GM23338 (cell line): ENCODE measurements at places on chromosomes 6 and 20. TPM values are rescaled to one million over a fixed set of nuclear protein-coding genes. Genes with fewer than 3 reads are reported as not detected.

The B3GALT4 gene
- 1.0 and 2.3 TPM in 2 replicates for total RNA-seq

The MYL9 gene
- total RNA-seq: 23.5 and 29.7 TPM in 2 replicates

The CFAP61 gene
- total RNA-seq: not detected in 2 replicates

The MAS1 gene
- 0.03 and 0.08 TPM in 2 replicates for total RNA-seq

The GPX5 gene
- total RNA-seq: not detected in 2 replicates

The RFX6 gene
- 0.31 and 0.35 TPM in 2 replicates for total RNA-seq

The SNX21 gene
- 26.7 and 31.5 TPM in 2 replicates for total RNA-seq

The EPHA7 gene
- 7.3 TPM in 2 replicates for total RNA-seq

The PIM1 gene
- total RNA-seq: 64.0 and 74.2 TPM in 2 replicates

The ATAT1 gene
- 8.9 and 12.8 TPM in 2 replicates for total RNA-seq

The ARFGAP1 gene
- 88.8 and 95.5 TPM in 2 replicates for total RNA-seq

The LAMP5 gene
- 0.21 and 0.62 TPM in 2 replicates for total RNA-seq

The FAM110A gene
- total RNA-seq: 13.7 and 15.0 TPM in 2 replicates

The DEFB110 gene
- not detected in 2 replicates for total RNA-seq

The ZBTB12 gene
- total RNA-seq: 14.4 and 14.9 TPM in 2 replicates

The EEF1A2 gene
- total RNA-seq: 37.1 TPM in 2 replicates

The CLPSL2 gene
- total RNA-seq: 3.1 TPM in 1 of 2 replicates, not detected in the other

The SPATS1 gene
- total RNA-seq: not detected in 2 replicates

The PRL gene
- total RNA-seq: not detected in 2 replicates

The CDH26 gene
- total RNA-seq: 2.0 and 2.8 TPM in 2 replicates

The ABHD16B gene
- not detected in 2 replicates for total RNA-seq

The HLA-DQA2 gene
- total RNA-seq: not detected in 2 replicates

The FOXQ1 gene
- not detected in 2 replicates for total RNA-seq

The CPXM1 gene
- 21.5 and 29.3 TPM in 2 replicates for total RNA-seq

The ULBP3 gene
- total RNA-seq: 3.3 and 4.2 TPM in 2 replicates

The BCLAF1 gene
- total RNA-seq: 133 and 141 TPM in 2 replicates

The C20orf141 gene
- total RNA-seq: not detected in 2 replicates

The MUC21 gene
- not detected in 2 replicates for total RNA-seq

The EPPIN gene
- total RNA-seq: 0.04 TPM in 1 of 2 replicates, not detected in the other

The TRDN gene
- 23.1 and 35.5 TPM in 2 replicates for total RNA-seq

The WTAP gene
- 108 and 110 TPM in 2 replicates for total RNA-seq
